ENCODE measurements at places on chromosomes 13 and 19. TPM values are rescaled to one million over a fixed set of nuclear protein-coding genes. Genes with fewer than 3 reads are reported as not detected.

- DNase-seq: peak; percentile 65
Measured at GRCh38 chr19:14433554-14434501, 722 bp downstream of the PKN1 start.

Gene DCAF15
- total RNA-seq: 11.4 TPM

DNA sequence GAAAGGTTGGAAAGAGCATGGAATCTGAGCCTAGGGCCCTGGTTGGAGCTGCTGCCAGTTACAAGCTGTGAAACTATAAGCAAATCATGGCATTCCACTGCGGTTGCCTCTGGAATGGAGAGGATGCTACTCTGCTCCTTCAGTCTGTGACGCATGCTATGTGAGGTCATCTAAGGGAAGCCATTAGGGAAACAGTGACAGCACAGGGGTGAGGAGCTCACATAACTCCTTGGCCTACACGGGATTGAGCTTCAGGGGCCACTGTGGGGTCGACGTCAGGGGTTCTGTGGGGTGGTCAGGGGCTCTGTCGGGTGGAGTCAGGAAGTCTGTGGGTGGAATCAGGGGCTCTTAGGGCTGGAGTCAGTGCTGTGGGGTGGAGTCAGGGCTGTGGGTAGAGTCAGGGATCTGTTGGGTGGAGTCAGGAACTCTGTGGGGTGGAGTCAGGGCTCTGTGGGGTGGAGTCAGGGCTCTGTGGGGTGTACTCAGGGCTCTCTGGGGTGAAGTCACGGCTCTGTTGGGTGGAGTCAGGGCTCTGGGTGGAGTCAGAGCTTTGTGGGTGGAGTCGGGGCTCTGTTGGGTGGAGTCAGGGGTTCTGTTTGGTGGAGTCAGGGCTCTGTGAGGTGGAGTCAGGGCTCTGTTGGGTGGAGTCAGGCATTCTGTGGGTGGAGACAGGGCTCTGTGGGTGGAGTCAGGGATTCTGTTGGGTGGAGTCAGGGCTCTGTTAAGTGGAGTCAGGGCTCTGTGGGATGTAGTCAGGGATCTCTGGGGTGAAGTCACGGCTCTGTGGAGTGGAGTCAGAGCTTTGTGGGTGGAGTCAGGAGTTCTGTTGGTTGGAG is 35.8 kb upstream of the MEDAG start:
- peak; percentile 31 for DNase-seq

GRCh38 chr13:20080377-20081164 is 80.3 kb downstream of the GJA3 start:
- DNase-seq: peak; percentile 42

DNA sequence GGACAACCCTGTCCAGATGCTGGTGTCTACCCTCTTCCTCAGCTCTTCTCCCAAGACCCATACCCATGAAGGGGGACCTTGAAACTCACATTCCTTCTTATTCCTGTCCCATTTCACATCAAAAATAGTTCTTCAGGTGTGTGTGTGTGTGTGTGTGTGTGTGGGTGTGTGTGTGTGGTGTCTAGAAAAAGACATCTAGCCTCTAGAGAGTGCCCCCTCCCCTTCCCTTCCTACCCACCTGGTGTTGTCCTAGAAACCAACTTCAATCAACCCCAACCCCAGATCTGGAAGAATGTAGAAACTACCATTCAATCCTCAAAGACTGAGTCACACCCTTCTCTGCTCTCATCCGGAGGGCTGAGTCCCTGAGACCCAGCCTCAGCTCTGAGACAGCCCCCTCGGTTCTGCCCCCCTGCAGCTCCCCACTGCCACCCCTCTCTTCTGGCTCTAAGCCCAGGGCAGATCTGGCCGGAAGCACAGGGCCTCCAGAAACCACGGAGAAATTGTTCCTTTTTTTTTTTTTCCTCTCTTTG is 3.5 kb downstream of the KCNN4 start:
- DNase-seq: no peak

DNA sequence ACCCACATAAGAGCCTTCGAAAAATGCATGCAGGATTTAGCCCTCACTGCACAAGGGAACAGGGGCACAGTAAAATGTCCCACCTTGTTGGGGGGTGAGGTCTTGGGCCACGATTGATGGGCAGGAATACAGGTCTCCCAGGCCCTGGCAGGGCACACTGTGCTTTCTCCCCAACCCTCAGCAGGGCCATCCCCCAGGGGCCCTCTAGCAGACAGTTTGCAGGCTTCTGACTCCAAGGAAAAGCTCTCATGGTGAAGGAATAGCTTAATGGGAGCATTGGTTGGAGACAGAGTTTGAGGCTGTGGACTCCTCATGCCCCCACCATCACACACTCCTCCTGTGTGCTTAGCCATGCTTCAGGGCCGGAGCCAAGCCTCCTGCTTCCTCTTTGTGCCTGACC is 484.6 kb downstream of the ZNF536 start:
- no peak for DNase-seq

Gene RFXAP
- 9.3 TPM for total RNA-seq

DNA sequence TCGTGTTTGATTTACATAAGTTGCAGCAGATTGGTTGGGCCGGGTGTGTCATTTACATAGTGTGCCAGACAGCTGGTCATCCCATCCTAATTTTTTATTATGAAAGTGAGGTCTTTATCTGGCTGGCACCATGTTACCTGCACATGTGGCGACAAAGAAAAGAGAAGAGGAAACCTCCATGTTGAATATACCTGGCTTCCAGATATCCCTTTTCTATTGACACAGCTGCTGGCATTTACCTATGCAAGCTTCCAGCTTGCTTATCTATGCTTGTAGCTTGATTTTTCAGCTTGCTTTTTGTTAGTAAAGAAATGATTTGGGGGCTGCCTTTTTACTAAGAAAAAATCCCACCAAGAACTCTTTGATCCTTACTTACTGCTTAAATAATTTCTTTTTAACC is 681.3 kb upstream of the SLITRK1 start:
- no peak for DNase-seq

GRCh38 chr13:90868321-90868920 is 479.1 kb upstream of the MIR17HG start:
- DNase-seq: peak; percentile 17

- no peak for DNase-seq
Measured at GRCh38 chr13:73339086-73339485, 280.3 kb downstream of the KLF5 start.

DNA sequence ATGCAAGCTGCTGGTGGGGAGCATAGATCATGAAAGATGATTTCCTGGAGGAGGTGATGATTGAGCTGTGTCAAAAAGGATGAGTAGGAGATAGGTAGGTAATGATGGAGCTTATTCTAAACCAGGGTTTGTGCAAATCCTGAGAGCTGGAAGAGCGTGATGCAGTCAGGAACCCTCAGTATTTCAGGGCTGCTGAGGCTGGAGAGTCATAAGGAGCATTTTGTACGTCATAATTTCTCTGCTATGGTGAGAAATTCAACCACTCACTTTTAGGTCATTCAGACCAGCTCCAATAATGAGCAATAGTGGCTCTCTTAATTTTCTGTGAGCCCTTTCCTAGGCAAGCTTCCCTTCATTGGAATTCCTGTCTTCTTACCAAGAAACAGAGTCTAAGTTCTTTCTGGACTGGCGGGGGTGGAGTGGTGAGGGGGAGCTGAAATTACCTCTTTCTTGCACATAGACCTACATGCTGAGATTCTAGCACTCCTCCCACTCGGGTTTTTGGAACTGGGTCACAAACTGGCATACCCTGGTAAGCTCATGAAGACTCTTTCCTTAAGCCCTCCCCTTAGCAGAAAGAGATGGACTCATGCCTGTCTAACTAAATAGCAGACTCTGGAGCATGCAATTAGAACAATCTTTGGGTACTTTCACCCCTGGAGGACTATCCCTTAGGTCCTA is 62.2 kb upstream of the MYCBP2 start:
- no peak for DNase-seq

GRCh38 chr19:5960005-5961001 is 17.6 kb downstream of the RANBP3 start:
- peak; percentile 59 for DNase-seq

Gene C13orf46
- 9.4 TPM for total RNA-seq

DNA sequence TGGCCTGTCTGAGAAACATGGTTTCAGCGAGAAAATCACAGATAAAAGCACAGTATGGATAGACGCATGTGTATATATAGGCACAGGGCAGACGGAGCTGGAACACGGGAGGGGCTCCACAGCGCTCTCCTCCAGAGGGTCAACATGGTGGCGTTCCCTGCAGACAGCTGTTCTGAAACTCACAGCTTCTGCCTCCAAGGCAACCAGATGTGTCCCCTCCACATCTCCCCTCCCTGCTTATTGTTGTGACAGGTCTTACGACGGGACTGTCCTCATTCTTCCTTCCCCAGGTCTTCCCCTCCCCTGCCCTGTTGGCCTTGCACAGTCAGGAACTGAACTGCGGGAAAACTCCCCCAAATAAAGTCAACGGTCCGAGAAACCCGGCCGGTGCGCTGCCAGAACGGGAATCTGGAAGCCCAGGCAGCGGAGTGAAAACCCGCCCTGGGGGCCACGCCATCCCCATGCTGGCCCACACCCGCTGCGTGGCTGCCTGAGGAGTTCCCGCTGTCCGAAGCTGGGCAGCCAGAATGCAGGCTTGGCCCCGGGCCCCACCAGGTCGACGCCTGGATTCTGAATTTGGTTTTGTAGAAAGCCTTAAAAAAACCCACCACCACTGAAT is 2.6 kb upstream of the TIMM13 start:
- DNase-seq: no peak

DNA sequence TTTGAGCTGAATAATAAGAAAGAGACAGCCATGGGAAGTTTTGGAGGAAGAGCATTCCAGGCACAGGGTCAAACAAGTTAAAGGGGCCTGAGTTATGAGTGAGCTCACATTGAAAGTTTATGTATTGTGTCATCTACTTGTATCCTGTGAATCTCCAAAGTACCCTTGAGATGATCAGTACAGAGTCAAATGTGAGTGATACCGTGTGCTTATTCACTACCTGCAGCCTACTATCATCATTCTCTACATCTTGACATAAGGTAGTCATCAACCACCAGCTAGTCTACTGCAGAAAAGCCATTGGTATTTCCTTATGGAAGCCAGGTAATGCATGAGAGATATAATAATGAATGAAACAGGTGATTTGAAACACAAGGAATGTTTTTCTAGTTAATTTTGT is 3.0 kb upstream of the KCTD12 start:
- DNase-seq: no peak

DNA sequence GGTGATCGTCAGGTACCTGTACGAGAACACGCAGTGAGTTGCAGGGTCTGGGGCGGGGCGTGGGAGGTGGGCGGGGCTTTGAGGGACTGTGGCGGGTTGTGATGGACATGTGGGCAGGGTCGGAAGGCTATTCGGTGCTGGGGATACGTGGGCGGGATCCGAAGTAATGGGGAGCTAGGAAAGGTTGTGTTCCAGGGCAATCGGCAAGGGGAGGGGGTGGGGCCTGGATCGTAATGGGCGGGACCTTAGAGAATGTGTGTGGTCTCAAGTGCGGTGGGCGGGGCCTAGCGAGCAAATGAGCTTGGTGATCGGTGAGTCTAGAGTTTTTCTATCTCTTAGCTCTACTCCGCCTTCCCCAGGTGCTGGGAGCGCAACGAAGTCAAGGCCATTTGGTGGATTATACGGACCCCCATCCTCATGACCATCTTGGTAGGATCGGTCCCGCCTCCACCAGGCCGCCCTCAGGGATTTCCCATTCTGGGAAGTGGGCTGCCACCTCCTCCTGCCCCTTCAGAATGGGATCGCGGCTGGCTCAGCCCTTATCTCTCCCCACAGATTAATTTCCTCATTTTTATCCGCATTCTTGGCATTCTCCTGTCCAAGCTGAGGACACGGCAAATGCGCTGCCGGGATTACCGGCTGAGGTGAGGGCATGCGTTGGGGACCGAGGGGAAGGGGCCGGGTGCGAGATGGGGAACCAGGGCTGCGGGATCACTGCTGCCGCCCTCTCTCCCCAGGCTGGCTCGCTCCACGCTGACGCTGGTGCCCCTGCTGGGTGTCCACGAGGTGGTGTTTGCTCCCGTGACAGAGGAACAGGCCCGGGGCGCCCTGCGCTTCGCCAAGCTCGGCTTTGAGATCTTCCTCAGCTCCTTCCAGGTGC is 9.6 kb downstream of the GIPR start:
- DNase-seq: peak; percentile 84

- no peak for DNase-seq
Measured at GRCh38 chr13:111034811-111035210, 80.3 kb upstream of the ARHGEF7 start.

GRCh38 chr13:84605927-84606326 is 723.7 kb upstream of the SLITRK1 start:
- no peak for DNase-seq

GRCh38 chr13:36919171-36919832 is 736 bp downstream of the SMAD9 start:
- DNase-seq: peak; percentile 89

GRCh38 chr13:68214691-68215415 is 984.7 kb upstream of the PCDH9 start:
- no peak for DNase-seq
